ENCODE measurements at places on chromosomes 2 and 18.

- DNase-seq, result no peak
Observed at GRCh38 chr18:50560681-50561629, 1.1 kb downstream of the MAPK4 start.

- DNase-seq, result no peak
Observed at GRCh38 chr18:2990956-2991640, 21.8 kb downstream of the LPIN2 start.

DNA sequence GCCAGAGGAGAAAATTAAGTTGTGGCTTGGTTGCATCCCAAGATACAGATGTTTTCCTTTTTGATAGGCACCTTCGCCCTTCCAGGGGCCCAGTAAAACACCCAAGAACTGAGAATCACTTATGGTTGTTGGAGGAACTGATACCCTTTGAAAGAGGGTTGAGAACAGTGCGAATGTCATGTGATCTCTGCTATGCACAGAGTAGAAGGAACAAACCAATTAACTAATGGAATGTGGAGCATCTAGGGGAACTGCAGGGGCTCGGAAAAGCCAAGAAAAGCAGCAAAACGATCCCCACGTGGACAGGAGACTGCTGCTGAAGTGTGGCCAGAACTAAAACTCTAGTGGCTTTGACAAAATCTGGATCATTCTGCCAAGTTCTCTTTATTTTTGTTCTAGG lies 58.8 kb downstream of the APOB start:
- DNase-seq, result no peak

DNA sequence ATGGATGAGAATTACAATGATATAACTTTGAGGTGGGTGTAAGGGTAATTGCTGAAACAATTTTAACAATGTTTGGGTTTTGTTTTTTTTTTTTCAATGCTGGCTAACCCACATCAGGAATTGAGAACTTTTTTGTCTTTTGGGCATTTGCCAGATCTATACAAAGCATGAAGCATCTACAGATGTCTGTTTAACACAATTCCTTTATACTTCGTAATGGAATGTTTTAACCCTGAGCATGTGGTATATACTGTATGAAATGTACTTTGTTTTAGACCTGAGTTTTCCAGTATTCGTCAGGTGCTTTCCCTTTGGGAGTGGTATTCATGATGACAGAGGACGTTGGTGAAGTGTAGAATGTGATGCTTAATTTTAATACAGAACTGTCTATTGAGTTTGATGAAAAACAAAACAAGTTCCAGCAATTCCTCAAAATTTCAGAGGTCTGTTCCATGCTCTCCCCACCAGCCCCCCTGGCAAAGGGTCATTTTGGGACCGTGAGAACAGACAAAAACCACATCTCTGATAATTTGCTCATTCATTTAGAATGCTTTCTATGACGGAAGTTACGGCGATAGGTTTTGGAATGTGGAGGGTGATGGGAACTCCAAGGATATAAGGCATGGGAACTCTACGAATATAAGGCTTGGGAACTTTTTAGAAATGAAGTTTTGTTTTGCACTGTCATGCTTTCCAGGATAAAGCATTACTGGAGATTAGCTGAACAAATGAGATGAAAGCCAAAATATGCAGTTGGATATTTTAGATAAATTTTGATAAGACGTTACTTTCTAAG lies 14.1 kb downstream of the LIMS1 start:
- no peak for DNase-seq

DNA sequence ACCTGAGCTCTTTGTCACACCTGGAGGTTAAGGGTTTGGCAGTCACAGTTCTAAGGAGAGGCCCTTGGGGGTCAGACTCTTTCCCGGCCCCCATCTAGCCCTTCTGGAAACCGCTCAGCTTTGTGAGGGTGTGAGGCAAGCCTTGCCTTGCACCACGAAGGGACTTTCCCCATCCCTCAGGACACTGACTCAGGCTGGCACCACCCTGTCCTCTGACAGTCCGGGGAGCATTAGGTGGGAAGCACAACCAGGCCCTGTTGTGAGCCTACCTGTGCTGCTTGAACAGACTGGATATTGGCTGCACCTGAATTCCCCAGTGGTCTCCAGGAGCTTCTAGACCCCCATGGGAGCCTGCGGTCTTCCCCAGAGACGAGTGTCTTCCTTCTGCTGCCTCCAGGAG lies 47.0 kb upstream of the GBX2 start:
- DNase-seq, result no peak

GRCh38 chr18:77077401-77077800 lies 55.2 kb downstream of the MBP start:
- no peak for DNase-seq

GRCh38 chr18:48702346-48703027 lies 163.7 kb downstream of the CTIF start:
- DNase-seq, result no peak

DNA sequence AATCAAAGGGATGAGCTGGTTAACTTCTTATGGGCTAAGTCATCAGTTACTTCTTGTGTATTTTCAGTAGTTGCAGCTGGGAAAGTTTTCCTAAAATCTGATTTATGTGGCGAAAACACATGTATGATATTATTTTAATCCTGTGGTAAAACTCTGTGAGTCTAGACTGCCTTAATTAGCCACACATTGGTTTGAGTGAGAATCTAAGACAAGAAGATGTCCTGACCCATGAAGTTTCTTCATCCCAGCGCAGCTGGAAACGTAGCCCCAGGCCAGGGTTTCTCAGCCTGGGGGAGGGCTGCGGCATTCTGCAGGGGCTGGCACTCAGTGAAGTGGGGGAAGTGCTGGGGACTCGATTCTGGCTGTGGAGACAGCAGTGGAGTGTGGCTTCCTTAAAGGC lies 44.7 kb upstream of the INHBB start:
- no peak for DNase-seq

DNA sequence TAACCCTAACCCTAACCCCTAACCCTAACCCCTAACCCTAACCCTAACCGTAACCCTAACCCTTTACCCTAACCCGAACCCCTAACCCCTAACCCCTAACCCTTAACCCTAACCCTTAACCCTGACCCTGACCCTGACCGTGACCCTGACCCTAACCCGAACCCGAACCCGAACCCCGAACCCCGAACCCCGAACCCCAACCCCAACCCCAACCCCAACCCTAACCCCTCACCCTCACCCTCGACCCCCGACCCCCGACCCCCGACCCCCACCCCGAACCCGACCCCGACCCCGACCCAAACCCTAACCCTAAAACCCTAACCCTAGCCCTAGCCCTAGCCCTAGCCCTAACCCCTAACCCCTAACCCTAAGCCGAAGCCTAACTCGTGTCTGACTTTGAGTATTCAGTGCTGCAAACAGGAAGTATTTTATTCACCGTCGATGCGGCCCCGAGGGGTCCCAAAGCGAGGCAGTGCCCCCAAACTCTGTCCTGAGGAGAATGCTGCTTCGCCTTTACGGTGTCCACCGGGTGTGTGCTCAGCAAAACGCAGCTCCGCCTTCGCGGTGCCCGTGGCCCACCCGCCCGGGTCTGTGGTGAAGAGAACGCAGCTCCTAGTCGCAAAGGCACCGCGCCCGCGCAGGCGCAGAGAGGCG lies 36.0 kb downstream of the FAM110C start:
- DNase-seq, result no peak

- no peak for DNase-seq
Observed at GRCh38 chr2:216851486-216852090, 8.3 kb downstream of the TNP1 start.

- DNase-seq, result no peak
Observed at GRCh38 chr18:25075331-25075730, 276.6 kb downstream of the ZNF521 start.

- no peak for DNase-seq
Observed at GRCh38 chr18:31880186-31880898, 62.6 kb downstream of the TRAPPC8 start.

DNA sequence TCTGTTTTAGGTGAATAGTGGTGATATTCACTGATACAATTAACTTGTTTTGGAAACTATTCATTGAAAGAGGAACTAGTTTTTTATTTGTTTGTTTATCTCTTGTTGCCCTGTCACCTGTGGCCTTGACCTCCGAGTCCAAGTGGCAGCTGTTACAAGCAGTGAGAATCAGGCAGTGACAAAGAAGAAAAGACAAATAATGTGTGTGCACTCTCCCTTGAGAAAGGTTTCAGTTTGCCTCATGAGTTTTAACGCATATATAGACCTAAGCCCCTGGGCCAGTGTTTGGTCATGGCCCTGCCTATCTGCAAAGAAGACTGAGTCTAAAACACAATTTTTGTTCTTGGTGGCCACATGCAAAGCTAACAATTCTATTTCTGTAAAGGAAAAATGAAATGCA lies 15.3 kb downstream of the KYNU start:
- DNase-seq, result no peak

GRCh38 chr2:158509928-158510797 lies 53.4 kb downstream of the PKP4 start:
- DNase-seq, result no peak

GRCh38 chr2:122319539-122320132 lies 564.2 kb downstream of the TSN start:
- DNase-seq, result no peak

DNA sequence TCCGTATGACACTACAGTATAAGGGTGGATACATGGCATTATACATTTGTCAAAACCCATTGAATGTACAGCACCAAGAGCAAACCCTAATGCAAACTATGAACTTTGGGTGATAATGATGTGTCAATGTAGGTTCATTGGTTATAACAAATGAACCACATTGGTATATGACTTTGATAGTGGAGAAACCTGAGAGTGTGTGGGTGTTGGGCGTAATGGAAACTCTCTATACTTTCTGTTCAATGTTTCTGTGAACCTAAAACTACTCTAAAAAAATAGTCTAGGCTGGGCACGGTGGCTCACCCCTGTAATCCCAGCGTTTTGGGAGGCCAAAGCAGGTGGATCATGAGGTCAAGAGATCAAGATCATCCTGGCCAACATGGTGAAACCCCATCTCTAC lies 6.5 kb upstream of the ACTG2 start:
- no peak for DNase-seq

DNA sequence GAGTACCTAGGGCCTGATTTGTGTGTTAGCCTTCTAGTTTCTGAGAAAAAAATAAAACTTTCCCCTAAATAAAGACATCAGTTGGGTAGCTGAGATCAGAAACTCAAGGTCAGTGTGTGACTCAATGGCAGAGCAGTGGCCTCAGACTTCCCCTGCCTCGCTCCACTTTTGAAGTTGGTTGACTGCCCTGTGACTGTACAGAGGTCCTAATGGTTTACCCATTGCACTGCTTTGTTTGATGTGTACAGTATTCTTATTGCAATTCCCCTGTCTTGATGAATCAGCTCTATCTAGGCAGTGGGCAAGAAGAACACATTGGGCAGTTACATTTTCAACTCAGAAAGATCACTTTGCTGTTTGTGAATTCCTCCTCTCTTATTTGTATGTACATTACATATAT lies 315.7 kb downstream of the KCNS3 start:
- DNase-seq, result no peak

GRCh38 chr2:29697181-29697580 lies 224.2 kb downstream of the ALK start:
- DNase-seq, result no peak

GRCh38 chr2:85246348-85246747 lies 81.4 kb downstream of the TGOLN2 start:
- no peak for DNase-seq

DNA sequence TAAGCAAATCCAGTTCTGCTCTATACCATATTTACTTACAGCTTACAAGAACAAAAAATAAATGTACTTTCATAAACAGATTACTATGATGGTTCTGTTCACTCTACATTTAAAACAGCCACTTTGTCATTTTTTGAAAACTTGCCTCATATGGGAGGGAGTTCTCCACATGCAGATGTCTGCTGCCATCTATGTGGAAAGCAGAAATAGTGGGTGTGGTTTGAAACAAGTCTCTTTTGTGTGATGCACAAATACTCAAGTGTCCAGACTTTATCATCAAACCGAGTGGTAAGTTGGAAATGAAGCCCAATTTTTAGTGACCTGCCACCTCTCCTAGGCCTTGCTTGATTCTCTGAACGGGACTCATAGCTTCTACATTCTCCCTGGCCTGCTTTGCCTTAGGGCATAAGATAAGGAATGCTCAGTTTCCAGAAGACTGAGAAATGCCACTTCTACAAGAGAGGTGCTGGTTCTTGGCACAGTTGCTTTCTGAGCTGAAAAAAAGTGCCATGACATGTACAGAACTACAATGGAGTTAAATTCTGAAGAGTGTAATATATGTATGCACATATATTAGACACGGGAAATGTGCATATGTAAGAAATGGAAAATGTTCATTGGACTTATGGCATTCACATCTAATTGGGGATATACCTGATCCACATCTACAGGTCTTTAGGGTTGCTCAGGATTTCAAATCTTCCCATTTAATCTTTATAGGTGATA lies 221.0 kb downstream of the SLC8A1 start:
- no peak for DNase-seq

DNA sequence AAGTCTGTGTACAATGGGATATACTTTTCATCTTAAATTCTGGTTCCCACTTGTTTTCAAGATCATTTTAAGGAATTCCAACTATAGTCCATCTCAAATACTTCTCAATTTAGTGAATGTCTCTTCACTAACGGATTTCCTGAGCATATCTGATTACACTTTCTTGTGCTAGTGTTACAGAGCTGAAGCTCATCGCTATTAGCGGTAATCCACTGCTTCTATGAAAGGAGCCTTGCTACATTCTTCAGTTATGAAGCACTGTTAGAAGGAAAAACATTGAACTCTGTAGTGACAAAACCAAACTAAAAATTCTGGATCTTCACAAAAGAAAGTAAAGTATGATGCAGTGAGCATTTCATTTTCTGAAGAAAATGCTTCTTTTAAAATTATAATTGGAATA lies 72.0 kb downstream of the AGPS start:
- DNase-seq, result no peak

- DNase-seq, result no peak
Observed at GRCh38 chr2:108240966-108241365, 1.2 kb downstream of the SULT1C3 start.

- DNase-seq, result no peak
Observed at GRCh38 chr2:149375801-149376361, 45.5 kb downstream of the LYPD6 start.

GRCh38 chr2:111231532-111232252 lies 111.0 kb downstream of the BCL2L11 start:
- DNase-seq, result no peak

DNA sequence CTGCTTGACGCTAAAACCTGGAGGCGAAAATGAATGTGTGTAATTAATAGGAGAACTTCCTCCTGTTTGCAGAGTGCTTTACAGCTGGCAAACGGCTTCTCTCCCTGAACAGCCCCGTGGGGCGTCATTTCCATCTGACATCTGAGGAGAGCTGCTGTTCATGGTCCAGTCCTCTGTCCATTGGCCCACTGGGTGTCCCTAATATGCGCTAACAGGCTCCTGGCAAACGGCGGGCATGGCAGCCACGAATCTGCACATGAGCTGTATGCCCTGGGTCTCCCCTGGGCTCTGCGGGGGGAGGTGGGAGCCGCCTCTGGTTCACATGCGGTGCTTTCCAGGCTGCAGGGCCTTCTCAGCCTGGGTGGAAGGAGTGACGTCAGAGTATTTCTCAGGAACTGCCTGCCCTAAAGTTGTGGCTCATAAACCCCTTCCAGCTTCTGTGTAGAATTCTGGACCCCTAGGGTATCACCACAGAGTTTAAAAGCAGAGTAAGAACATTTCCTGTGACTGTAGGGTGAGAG lies 73.2 kb downstream of the LRRFIP1 start:
- DNase-seq, result peak; percentile 94

GRCh38 chr2:122166820-122167219 lies 411.4 kb downstream of the TSN start:
- DNase-seq, result no peak

- no peak for DNase-seq
Observed at GRCh38 chr18:76823161-76823538, 793 bp downstream of the ZNF236 start.

GRCh38 chr2:209553913-209554312 lies 130.1 kb downstream of the MAP2 start:
- no peak for DNase-seq

GRCh38 chr2:166637051-166637450 lies 143.0 kb upstream of the SCN7A start:
- DNase-seq, result no peak
